GDM1 (cell line): ENCODE measurements at places on chromosomes 11 and 22.

- no peak for DNase-seq
These were observed 80.6 kb downstream of the GAB2 start for GRCh38 chr11:78336877-78337553.

DNA sequence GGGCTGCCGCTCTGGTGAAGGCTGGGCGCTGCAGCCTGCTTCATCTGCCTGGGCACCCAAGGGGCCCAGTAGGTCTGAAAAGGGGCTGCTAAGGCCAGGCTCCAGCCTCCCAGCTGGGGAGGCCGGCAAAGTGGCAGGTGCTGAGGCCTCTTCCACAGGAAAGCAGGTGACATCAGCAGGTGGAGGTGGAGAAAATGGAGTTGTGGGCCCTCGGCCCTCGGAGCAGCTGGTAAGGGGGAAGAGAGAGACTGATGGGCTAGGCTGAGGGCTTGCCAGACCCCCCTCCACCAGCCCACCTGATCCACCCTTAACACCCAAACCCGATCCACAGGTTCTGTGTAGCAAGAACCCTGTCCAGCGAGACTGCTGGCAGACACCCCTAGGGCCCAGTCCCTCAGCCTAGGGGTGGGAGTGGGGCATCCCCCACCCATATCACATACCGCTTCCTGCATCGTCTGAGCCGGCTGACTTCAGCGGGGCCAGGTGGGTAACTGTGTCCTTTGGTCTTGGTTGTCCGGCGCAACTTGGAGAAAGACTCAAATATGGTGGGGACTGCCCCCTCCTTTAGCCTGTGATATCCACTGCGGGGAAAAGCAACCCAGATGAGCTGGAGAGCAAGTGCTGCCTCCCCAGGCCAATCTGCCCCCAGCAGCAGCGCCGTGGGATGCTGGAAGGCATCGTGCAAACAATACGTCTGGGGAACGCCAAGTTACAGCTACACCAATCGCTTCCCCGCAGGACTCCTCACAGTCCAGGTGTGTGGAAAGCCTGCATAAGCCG, 1.5 kb downstream of the THAP7 start:
- DNase-seq: no peak

GRCh38 chr11:47361419-47361818, 8.9 kb upstream of the MYBPC3 start:
- DNase-seq: no peak

DNA sequence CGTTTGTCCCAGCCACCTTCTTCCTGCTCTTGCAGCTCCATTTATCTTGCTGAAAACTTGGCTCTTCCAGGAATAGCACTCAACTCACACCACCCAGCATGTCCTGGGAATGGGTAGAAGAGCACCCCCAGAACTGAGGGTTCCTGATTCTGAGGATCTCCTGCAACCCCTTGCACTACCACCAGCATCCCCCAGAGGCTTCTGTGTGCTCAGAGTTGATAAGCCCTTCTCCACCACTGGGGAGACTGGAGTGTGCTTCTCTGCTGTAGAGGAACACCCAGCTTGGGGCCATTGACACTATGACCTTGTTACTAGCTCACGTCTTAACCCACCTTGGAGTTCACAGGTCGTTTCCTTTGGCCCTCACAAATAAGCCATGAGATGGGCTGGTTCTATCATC, 121.0 kb downstream of the GRIK4 start:
- no peak for DNase-seq

GRCh38 chr11:45110562-45110961, 35.9 kb upstream of the PRDM11 start:
- DNase-seq: peak; percentile 17

DNA sequence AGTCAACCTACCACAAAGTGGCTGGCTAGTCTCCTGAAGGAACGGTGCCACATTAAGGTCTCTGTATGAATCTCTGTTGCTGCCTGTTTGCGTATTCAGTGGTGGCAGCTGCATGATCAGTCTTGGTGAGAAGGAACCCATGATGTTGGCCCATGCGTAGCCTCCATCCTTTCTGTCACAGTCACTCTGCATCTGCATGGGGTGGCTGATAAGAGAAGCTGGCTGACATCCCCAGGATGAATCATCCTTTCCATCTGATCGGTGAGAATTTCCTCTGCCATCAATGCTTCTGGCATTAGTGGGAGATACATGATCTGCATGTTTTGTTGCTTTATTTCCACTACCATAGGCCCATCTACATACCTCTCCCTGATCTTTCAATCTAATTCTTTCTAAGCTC, 199.0 kb upstream of the NECTIN1 start:
- no peak for DNase-seq

DNA sequence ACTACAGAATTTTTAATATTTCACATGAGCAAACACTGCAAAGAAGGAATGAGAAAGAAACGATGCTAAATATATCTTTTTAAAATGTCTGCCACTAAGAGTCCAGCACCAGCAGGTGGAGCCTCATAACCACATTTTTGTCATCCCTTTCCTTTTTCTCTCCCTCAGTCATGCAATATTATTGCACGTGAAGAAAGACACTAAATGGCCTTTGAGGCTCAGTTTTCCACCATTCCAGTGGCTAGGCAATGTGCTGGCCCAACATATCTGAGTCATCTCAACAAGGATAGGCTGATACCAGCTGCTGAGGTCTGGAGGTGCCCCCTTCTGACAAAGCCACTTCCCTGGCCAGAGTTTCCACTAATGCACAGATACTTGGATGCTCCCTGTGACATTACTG, 1.8 kb downstream of the ALKBH8 start:
- DNase-seq: no peak

- no peak for DNase-seq
These were observed 53.9 kb upstream of the HEPHL1 start for GRCh38 chr11:93967258-93967657.

- DNase-seq: no peak
These were observed 3.8 kb upstream of the PIK3IP1 start for GRCh38 chr22:31295831-31296657.

- no peak for DNase-seq
These were observed 10.3 kb downstream of the MAPK8IP1 start for GRCh38 chr11:45895553-45896259.

- DNase-seq: peak; percentile 66
These were observed 3.8 kb downstream of the GAL3ST3 start for GRCh38 chr11:66045177-66045639.

DNA sequence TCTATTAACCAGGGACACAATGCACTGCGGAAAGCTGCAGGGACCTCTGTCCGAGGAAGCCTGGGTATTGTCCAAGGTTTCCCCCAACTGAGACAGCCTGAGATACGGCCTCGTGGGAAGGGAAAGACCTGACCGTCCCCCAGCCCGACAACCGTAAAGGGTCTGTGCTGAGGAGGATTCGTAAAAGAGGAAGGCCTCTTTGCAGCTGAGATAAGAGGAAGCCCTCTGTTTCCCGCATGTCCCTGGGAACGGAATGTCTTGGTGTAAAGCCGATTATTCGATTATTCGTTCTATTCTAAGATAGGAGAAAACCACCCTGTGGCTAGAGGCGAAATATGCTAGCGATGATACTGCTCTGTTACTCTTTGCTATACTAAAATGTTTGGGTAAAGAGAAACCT, 5.2 kb downstream of the BET1L start:
- DNase-seq: peak; percentile 43

GRCh38 chr11:11373934-11374333, 20.9 kb upstream of the CSNK2A3 start:
- DNase-seq: no peak

GRCh38 chr11:66543263-66544107, 2.4 kb downstream of the ZDHHC24 start:
- DNase-seq: peak; percentile 36

GRCh38 chr11:134913999-134914590, 502.1 kb upstream of the B3GAT1 start:
- no peak for DNase-seq

DNA sequence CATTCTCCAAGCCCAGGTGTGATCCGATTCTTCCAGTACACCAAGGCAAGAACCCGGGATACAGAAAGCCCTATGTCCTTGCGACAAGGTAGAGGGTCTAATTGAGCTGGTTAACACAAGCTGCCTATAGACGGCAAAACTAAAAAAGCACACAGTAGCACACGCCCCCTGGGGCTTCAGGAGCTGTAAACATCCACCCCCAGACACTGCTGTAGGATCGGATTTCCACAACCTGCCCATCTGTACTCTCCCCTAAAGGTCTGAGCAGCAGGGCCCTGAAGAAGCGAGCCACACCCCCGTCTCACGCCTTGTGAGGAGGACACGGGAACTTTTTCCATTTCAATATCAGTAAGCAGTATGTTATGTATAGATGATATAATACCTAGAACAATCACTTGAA, 624.7 kb downstream of the BUD13 start:
- DNase-seq: no peak

- DNase-seq: no peak
These were observed 73.0 kb downstream of the RTL6 start for GRCh38 chr22:44424867-44425693.

- no peak for DNase-seq
These were observed 611 bp upstream of the USP2 start for GRCh38 chr11:119382101-119382500.

GRCh38 chr11:111762526-111762925, 3.7 kb downstream of the PPP2R1B start:
- no peak for DNase-seq
